ENCODE measurements at places on chromosomes 11 and 22.

- no peak for DNase-seq
Observed at GRCh38 chr22:43570531-43571165, 158.8 kb downstream of the MPPED1 start.

DNA sequence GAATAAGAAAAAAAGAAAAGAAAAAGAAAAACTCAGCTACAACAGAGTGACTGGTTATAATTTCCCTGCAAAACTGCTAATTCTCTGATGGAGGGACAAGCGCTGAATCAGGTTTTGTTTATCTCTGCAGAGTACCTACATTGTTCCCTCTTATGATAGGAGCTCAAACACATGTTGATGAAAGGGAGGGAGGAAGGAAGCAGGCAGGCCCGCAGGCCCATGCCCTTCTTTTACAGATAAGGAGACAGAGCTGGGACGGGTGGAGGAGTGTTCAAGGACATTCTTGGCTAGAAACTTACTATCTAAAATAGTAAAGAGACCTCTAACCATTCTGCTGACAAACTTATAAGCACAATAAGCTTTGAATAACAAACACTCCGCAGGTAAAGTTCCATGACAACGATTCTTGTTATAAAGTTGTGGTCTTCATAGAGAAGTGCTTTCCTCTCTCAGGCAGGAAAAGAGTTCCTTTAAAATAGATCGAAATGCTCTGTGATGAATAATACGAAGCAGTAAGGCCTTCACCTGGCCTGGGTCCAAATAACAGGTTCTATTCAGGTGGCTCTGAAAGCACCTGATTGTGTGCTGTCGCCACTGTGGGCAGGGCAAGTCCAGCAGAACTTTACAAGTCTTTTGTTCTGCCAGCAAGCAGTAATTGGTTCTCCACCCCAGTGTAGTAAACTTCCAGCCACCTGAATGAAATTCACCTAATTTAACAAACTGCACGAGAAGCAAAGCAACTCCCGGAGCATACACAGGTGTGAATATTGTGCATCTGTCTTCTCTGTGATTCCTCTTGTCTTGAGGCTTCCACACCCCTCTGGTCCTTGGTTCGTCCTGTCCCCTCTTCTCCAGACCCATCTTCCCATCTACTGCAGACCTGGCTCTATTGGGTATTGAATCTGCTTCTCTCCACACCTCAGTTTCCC lies 15.3 kb upstream of the MICAL2 start:
- no peak for DNase-seq

- DNase-seq = no peak
Observed at GRCh38 chr11:71266114-71266833, 13.9 kb upstream of the SHANK2 start.

DNA sequence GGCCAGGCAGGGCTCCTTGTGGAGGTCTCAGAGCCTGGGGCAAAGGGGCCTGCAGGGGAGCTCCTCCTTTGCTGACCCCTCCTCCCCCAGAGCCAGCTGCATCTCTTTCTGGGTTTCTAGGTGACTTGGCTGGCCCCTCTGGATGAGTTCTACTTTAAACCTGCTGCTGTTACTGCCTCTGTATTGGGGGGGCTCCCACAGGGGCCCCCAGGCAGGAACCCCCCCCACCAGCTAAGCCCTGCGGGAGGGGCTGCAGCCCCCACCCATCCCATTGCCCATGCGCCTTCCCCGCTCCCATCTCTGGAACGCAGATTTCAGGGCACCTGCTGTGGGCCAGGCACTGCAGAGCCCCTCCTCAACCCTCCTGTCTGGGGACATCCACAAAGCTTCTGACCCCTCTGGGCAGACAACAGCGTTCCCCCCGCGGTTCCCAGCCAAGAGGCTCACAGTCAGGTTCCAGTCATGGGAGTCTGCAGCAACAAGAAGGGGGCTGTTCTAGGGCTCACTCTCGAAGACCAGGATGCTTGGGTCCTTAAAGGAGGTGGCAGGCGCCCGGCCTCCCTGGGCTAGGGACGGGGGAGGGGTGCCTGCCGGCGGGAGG lies 815 bp upstream of the PLCB3 start:
- DNase-seq = peak; percentile 68

DNA sequence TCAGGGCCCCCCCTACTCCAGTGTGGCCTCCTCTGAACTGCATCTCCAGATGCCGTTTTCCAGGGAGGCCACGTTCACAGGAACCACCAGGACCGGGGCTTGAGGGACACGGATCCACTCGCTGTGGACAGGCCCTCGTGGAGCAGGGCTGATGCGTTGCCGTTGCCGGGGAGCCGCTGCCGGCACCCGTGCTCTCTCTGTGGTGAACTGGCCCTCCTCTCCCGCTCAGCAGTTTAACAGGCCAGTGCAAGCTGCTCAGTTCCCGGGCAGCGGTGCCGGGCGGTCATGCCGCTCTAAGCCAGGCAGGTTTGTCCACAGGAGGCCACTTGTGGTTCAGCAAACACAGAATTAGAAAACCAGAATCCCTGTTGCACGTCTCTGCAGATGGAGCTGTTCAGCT lies 301.6 kb downstream of the TBC1D22A start:
- no peak for DNase-seq

DNA sequence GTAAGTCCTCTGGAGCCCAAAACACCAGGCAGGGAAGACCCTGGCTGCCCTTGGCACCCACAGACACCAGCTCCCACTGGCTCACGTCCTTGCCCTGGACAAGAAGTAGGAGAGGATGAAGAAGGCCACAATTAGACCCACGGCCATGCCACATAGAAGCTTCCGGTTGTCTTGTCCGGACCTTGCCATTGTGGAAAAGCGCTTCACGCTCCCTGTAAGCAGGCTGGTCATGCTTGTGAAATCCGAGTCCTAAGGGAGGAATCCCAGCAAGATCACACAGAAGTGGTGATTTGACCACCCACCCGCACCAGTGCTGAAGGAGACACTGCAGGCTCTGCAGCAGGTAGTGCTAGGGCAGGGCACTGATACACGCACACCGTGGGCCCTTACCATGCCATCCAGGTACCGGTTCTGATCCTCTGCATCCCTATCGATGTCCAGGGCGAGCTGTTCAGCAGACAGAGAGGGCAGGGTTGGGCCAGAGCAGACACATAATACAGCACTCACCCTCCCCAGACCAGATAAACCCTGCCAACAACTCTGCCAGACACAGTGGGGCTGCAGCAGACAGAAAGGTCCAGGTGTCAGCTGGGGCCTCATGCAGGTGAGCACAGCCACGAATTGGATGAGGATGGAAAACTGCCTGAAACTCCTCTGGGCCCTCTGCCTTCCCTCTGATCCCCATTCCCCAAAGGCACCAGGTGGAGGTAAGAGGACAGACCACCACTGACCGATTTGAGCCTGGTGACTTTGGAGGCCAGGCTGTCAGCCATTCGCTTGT lies 1.8 kb downstream of the BET1L start:
- DNase-seq = no peak

- no peak for DNase-seq
Observed at GRCh38 chr22:49141761-49142160, 685.9 kb downstream of the BRD1 start.

DNA sequence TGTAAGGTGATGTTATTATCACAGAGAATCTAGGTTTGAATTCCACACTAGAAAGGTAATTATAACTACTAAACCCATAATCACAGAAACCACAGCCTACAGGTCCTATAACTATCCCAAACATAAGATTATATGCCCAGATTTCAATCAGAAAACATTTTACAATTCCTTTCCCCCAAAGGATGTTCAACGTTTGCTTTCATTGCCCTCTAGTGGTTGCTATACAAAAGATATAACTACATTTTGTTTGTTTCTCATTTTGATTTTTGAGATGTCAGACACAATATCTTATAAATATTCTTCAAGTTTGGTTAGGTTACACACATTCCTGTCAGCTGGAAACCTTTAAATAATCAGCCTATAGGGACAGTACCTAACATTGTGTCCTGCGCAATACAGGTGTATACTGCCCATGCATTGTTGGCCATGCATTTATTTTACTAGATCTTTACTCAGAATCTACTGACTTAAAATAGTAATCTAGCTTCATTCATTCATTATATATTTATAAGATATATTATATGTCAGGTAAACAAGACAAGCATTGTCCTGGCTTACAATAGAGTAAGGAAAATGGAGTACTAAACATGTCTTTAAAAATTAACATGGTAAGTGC lies 530.5 kb upstream of the CCDC90B start:
- peak; percentile 39 for DNase-seq

DNA sequence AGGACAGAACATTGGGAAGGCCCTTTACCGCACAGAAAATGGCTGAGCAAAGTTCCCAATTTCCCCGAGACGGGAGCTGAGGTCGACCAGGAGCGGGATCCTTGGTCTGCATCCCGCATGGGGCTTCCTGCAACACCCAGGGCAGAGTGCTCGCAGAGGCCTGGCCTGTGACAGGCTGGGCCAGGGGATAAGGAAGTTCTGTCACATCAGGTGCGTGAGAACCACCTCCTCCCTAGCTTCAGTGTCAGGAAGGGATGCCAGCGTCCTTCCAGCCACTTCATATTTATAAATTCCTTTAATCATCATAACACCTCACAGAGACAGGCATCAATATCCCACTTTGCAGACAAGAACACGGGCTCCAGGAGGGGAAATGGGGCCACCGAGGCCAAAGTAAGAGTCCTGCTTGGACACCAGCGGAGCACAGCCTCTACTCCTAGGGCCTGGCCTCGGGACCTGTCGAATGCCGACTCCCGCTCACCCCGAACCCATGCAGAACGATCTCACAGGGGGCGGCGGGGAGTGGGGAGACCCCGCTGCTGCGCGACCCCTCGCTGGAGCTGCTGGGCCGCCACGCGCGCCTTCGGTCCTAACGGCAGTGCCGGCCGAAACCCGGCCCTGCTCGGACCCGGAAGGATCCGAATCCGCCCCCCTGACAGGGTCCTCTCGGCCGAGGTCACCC lies 532 bp downstream of the BET1L start:
- peak; percentile 40 for DNase-seq

- DNase-seq = peak; percentile 73
Observed at GRCh38 chr11:46905806-46906205, 12.5 kb downstream of the LRP4 start.

GRCh38 chr11:69559181-69559580 lies 77.7 kb downstream of the LINC01488 start:
- no peak for DNase-seq

GRCh38 chr11:20973940-20974559 lies 304.7 kb downstream of the NELL1 start:
- DNase-seq = no peak

GRCh38 chr11:17543041-17543440 lies 1.2 kb downstream of the USH1C start:
- DNase-seq = no peak

- no peak for DNase-seq
Observed at GRCh38 chr11:10355257-10355661, 50.4 kb downstream of the ADM start.

DNA sequence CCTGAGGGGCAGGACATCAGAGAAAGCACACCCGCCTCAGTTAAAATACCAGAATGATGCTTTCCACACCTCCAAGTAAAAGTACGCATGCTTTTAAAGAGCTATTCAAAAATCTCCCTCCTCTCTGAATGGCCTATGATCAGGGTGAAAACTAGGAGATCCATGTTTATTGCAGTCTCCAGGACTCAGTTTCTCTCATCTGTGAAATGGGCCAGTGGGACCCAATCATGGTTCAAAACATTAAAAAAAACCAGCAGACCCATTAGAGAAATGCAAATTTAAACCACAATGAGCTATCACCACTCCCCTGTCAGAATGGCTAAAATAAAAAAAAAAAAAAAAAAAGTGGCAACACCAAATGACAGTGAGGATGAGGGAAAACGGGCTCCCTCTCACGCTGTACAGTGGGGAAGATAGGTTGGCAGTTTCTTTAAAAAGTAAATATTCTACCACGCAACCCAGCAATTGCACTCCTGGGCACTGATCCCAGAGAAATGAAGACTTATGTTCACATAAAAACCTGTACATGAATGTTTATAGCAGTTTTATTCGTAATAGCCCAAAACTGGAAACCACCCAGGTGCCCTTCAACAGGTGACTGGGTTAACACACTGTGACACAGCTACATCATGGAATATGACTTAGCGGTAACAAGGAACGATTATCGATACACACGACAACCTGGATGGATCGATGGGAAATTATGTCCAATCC lies 242.7 kb downstream of the MN1 start:
- DNase-seq = no peak

DNA sequence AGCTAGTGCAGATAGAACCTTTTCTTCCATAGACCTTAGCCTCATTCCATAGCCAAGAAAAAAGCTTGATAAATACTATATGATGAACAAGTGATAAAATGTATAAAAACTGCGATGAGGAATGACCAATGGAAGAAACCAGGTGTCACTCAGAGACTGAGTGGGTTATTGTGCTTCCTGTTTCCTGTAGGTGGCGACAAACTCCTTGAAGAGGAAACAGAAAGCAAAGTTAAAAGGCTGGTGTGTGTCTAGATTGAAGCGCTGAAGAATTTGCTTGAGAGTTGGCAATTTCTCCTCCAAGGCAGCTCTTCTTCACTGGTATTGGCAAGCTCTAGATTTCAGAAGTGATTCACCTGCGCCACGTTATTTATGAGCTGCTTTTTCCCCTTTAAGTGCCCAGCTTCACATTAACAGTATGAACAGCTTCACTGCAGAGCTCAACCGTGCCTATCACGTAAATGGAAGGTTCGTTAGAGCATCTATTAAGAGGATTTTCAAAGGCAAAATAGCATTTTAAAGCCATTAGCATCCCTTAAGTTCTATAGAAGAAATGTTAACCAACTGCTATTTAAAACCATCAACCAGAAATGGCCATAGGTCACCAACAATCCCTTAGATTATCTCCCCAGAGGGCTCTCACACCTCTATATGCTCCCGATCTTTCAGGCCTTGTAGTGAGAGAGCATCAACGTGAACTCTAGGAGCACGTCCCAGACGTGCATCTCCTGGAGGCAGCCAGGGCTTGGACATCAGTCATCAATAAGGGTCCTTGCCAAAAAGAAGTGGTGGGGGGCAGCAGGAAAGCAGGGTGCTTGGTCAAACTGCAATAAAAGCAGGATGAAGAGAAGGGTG lies 179.4 kb downstream of the CADM1 start:
- DNase-seq = peak; percentile 64

DNA sequence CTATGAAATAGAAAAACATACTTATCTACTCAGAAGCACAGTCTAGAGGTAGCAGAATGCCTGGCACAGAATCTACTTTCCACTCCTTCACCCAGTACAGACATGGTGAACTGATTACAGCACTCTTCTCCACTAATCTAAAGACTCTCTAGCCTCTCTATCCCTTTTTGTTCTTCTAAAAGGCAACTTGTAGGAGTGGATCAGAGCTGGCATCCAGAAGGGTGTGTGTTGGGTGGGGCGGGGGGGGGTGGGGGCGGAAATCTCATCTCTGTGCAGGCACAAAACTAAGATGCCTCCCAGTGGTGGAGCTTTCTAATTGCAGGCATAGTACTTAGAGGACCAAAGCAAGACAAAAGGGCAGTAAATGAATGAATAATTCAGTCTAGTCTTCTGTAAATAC lies 11.5 kb upstream of the EMID1 start:
- DNase-seq = no peak

GRCh38 chr11:111360150-111361043 lies 18.7 kb downstream of the POU2AF1 start:
- DNase-seq = no peak

DNA sequence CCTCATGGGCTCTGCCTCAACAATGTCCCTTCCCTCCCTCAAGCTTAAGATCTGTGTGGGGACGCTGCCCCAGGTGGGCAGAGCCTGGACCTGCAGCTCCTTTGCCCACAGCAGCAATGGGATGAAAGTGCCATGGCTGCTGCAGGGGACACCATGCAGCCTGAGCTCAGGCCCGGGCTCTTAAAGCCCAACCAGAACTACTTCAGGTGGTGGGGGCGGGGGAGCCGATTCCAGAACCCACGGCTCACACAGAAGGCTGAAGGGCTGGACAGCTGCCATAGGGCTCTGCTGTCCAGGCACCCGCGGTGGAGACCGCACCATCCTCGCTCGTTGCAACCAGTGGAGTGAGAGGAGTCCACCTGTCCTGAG lies 12.5 kb downstream of the CHID1 start:
- peak; percentile 45 for DNase-seq
